Activated CD4-positive, alpha-beta memory T cell treated with anti-CD3 and anti-CD28 coated beads for 36 hours (primary cell): ENCODE measurements at places on chromosomes 11 and 22.

DNA sequence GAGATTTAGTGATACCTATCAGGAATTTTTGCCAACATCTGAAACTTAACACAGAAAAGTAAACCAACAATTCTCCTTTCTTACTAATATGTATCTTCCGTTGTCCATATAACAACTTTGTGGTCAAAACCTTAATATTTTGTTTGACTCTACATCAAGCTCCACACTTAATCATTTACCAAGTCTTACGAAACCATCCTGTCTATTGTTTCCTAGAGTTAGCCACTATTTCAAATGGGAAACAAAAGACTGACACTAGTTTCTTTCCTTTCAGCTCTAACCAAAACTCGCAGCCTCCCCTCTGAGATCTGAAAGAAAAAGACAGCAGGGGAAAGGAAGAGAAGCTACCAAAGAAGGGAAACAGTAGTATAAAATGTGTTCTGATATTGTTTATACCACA lies 26.5 kb upstream of the PRDM10 start:
- no peak overlapping the region for H3K4me3 ChIP-seq
- no peaks in the 10 kb centered on the region for H3K27me3 ChIP-seq
- no peak overlapping the region for H3K27ac ChIP-seq
- H3K36me3 ChIP-seq: no peaks in the 10 kb centered on the region
- no peak for DNase-seq

DNA sequence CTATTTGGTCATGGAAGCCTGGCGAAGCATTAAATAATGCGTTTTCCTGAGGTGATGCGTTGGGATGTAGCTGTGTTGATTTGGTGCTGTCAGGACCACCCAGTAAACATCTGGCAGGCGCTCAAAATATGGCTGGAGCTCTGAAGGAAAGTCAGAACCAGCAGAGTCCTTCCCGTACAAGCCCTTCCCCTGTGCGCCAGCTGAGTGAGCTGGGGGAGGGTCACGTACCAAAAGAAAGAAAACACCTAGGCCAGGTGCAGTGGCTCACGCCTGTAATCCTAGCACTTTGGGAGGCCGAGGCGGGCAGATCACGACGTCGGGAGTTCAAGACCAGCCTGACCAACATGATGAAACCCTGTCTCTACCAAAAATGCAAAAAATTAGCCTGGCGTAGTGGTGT lies 55.6 kb upstream of the CECR2 start:
- H3K27me3 ChIP-seq: no peaks in the 10 kb centered on the region
- no peaks in the 10 kb centered on the region for H3K36me3 ChIP-seq
- H3K27ac ChIP-seq: no peak overlapping the region

DNA sequence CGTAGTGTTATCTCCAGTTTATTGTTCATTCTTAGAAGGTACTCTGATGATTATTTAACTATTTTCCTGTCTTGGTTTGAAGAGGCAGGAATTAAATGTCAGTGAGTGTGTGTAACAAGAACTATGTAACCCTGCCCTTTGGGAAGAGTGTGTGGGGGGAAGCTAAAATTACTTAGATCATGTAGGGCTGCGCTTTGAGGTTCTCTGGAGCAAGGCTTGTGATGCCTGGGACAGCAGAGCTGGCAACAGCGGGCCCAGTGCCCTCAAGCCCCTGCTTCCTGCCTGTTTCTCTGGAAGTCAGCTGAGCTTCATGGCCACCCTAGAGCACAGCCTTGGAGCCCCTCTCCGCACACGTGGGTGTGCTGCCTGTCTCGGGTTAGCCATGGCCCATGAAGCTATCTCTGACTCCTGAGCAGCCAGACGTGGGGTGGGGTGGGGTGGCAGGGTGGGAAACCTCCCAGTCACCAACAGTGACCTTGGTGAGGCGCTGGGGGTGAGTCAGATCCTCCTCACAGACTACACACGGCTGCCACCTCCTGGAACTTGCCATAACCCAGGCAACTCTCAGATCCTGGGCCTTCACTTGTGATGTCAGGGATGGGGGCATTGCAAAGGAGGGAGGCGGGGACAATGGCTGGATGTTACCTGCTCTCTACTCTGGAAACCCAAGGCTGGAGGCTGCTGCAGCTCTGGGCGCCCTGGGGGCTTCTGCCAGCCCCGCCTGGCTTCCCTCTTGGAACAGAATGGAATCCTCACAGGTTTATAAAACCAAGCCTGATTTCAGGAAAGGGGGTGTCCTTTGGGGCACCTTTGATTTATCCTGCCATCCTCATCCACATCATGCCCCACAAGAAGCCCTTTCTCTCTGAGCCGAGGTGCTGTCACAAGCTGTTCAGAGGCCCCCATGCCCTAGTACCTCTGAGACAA lies 88.6 kb downstream of the SNX19 start:
- H3K4me3 ChIP-seq: no peak overlapping the region
- no peaks in the 10 kb centered on the region for H3K36me3 ChIP-seq
- H3K4me1 ChIP-seq: peaks cover 3% of the 10 kb centered on the region
- peak; percentile 47 for DNase-seq
- H3K27me3 ChIP-seq: peaks cover 3% of the 10 kb centered on the region

GRCh38 chr22:24134090-24134846 lies 47.0 kb upstream of the SUSD2 start:
- peak; percentile 63 for DNase-seq
- no peak overlapping the region for H3K27ac ChIP-seq
- peaks cover 12% of the 10 kb centered on the region for H3K4me1 ChIP-seq

- DNase-seq: peak; percentile 55
- H3K27me3 ChIP-seq: peaks cover 11% of the 10 kb centered on the region
- no peaks in the 10 kb centered on the region for H3K4me1 ChIP-seq
- no peak overlapping the region for H3K4me3 ChIP-seq
These were observed 6.0 kb upstream of the PNPLA5 start for GRCh38 chr22:43897751-43898261.

- no peaks in the 10 kb centered on the region for H3K36me3 ChIP-seq
- peaks cover 15% of the 10 kb centered on the region for H3K27me3 ChIP-seq
- no peak overlapping the region for H3K4me3 ChIP-seq
- no peaks in the 10 kb centered on the region for H3K4me1 ChIP-seq
- DNase-seq: no peak
These were observed 43.7 kb upstream of the DRD2 start for GRCh38 chr11:113518716-113519495.

- H3K4me1 ChIP-seq: peaks cover 4% of the 10 kb centered on the region
- H3K36me3 ChIP-seq: no peaks in the 10 kb centered on the region
- H3K27ac ChIP-seq: no peak overlapping the region
- no peak overlapping the region for H3K4me3 ChIP-seq
- peak; percentile 62 for DNase-seq
- H3K27me3 ChIP-seq: peaks cover 21% of the 10 kb centered on the region
These were observed 22.6 kb upstream of the PKNOX2 start for GRCh38 chr11:125141686-125142535.

GRCh38 chr11:68167474-68167873 lies 45.6 kb downstream of the KMT5B start:
- H3K27me3 ChIP-seq: no peaks in the 10 kb centered on the region
- no peak overlapping the region for H3K27ac ChIP-seq
- no peaks in the 10 kb centered on the region for H3K4me1 ChIP-seq
- DNase-seq: no peak
- H3K4me3 ChIP-seq: no peak overlapping the region

GRCh38 chr11:125959931-125960330 lies 14.1 kb downstream of the VSIG10L2 start:
- DNase-seq: no peak
- H3K4me3 ChIP-seq: no peak overlapping the region
- no peak overlapping the region for H3K27ac ChIP-seq
- no peaks in the 10 kb centered on the region for H3K27me3 ChIP-seq
- peaks cover 4% of the 10 kb centered on the region for H3K4me1 ChIP-seq

- peaks cover 21% of the 10 kb centered on the region for H3K36me3 ChIP-seq
- H3K27me3 ChIP-seq: no peaks in the 10 kb centered on the region
- H3K4me1 ChIP-seq: peaks cover 4% of the 10 kb centered on the region
- H3K27ac ChIP-seq: no peak overlapping the region
These were observed 51.7 kb downstream of the HSD17B12 start for GRCh38 chr11:43732225-43732624.
